ENCODE measurements at places on chromosomes 3 and 15.

- no peak for DNase-seq
Measured at GRCh38 chr15:74988007-74988800, 7.2 kb upstream of the SCAMP5 start.

GRCh38 chr15:37933666-37934065, 774 bp upstream of the TMCO5A start:
- DNase-seq: no peak

GRCh38 chr15:39801641-39802309, 19.1 kb upstream of the FSIP1 start:
- DNase-seq: no peak

- DNase-seq: no peak
Measured at GRCh38 chr15:46177219-46177618, 542.4 kb downstream of the SQOR start.

Data from dorsolateral prefrontal cortex (tissue), 122 donors.